HCT116 (cell line): ENCODE measurements at places on chromosomes 2 and 18.

GRCh38 chr2:223182356-223182755, 130.4 kb downstream of the KCNE4 start:
- H3K27ac ChIP-seq: no peak overlapping the region
- H3K36me3 ChIP-seq: no peaks in the 10 kb centered on the region
- no peak overlapping the region for H3K4me3 ChIP-seq
- DNase-seq: no peak
- H3K4me1 ChIP-seq: no peaks in the 10 kb centered on the region

DNA sequence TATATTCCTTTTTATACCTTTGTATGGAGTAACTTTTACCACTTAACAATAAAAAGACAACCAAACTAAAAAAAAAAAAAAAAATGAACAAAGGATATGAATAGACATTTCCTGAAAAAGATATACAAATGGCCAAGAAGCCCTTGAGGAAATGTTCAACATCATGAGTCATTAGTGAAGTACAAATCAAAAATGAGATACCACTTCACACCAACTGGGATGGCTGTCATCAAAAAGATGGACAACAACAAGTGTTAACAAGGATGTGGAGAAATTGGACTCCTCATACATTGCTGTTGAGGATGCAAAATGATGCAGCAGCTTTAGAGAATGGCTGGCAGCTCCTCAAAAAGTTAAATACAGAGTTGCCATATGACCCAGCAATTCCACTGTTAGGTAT, 22.6 kb upstream of the SCYGR2 start:
- no peaks in the 10 kb centered on the region for H3K27me3 ChIP-seq
- H3K4me3 ChIP-seq: no peak overlapping the region
- no peak overlapping the region for H3K27ac ChIP-seq
- no peak for DNase-seq
- H3K4me1 ChIP-seq: no peaks in the 10 kb centered on the region
- no peaks in the 10 kb centered on the region for H3K36me3 ChIP-seq

- no peak overlapping the region for H3K4me3 ChIP-seq
- no peak overlapping the region for H3K27ac ChIP-seq
- H3K4me1 ChIP-seq: no peaks in the 10 kb centered on the region
- H3K27me3 ChIP-seq: no peaks in the 10 kb centered on the region
- H3K36me3 ChIP-seq: no peaks in the 10 kb centered on the region
Measured at GRCh38 chr18:60022671-60023276, 123.0 kb downstream of the PMAIP1 start.

GRCh38 chr2:120747706-120748105, 12.0 kb downstream of the GLI2 start:
- no peak overlapping the region for H3K27ac ChIP-seq
- no peak for DNase-seq
- H3K36me3 ChIP-seq: no peaks in the 10 kb centered on the region
- no peak overlapping the region for H3K4me3 ChIP-seq

DNA sequence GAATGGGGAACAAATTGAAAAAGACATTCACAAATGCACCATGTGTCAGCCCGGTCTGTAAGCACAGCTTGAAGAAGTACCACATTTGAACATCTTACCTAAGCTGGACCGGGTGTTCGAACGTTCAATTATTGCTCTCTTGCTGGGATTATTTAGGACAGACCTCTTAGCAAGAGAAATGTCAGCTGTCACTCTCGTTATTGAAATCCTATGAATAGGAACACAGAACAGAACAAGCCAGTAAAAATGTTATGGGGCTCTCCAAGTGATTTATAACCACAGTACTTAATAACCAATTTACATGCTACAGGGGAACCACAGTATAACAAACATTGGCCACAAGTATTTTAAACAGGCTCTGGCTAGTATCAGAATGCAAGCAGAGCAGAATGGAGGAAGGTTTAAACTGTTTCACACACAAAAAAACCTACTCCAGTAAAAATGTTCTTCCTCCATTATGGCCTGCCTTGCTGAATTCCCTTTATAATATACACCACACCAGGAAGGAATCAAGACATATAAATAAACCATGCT, 32.5 kb upstream of the ARL5A start:
- no peak overlapping the region for H3K27ac ChIP-seq
- H3K4me1 ChIP-seq: no peaks in the 10 kb centered on the region
- no peak for DNase-seq
- H3K4me3 ChIP-seq: no peak overlapping the region
- no peaks in the 10 kb centered on the region for H3K36me3 ChIP-seq

- peaks cover 33% of the 10 kb centered on the region; the same call in 1 of the 2 replicates for H3K36me3 ChIP-seq
- DNase-seq: no peak
- H3K4me3 ChIP-seq: no peak overlapping the region
- no peaks in the 10 kb centered on the region for H3K4me1 ChIP-seq
- no peak overlapping the region for H3K27ac ChIP-seq
- no peaks in the 10 kb centered on the region for H3K27me3 ChIP-seq
Measured at GRCh38 chr2:238170386-238171071, 11.8 kb downstream of the ERFE start.

DNA sequence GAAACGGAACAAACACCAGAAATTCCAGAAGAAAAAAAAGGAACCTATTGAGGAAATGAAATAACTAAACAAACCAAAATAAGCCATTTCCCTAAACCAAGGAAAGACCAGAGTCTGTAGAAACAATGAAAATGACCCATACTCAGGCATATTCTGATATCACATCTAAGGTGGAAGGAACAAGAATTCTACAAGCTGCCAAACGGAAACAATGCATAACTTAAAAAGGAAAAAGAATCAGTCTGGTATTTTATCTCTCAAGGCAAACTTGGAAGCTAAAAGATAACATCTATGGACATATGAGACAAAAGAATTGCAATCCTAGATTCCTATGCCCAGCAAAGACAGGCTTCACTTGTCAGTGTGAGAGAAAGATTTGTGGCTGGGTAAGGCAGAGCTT, 326.2 kb downstream of the PDE11A start:
- 0 out of 2 replicates have a peak, but pooled peaks cover 3% of the 10 kb centered on the region for H3K27me3 ChIP-seq
- H3K36me3 ChIP-seq: no peaks in the 10 kb centered on the region
- H3K4me3 ChIP-seq: no peak overlapping the region

GRCh38 chr2:145845923-145846322, 1326.0 kb upstream of the ZEB2 start:
- H3K4me1 ChIP-seq: no peaks in the 10 kb centered on the region
- H3K36me3 ChIP-seq: no peaks in the 10 kb centered on the region
- no peak overlapping the region for H3K4me3 ChIP-seq
- no peak for DNase-seq
- H3K27me3 ChIP-seq: no peaks in the 10 kb centered on the region
- no peak overlapping the region for H3K27ac ChIP-seq

DNA sequence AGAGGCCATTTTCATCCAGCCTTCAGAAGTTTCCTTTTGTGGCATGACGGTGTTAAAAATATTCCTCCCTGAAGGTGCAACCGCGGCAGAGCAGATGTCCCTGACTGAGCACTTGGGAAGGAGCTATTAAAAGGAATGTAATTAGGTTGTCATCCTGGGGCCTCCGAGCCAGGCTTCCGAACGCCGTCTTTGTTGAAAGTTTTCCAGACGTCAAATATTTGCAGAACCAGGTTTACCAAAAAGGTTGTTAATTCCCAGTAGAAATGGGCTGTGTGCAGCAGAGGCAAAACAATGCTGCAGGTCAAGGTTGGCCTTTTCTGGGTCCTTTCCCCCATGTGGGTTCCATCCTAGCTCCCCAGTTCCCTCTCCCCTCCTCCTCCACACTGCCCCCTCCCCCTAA, 110.0 kb upstream of the STPG4 start:
- H3K27ac ChIP-seq: no peak overlapping the region
- H3K4me3 ChIP-seq: no peak overlapping the region
- no peaks in the 10 kb centered on the region for H3K36me3 ChIP-seq
- no peak for DNase-seq

GRCh38 chr2:190786404-190787166, 94.0 kb upstream of the GLS start:
- H3K27ac ChIP-seq: no peak overlapping the region
- H3K4me3 ChIP-seq: no peak overlapping the region
- no peaks in the 10 kb centered on the region for H3K36me3 ChIP-seq
- DNase-seq: no peak

- H3K27ac ChIP-seq: no peak overlapping the region
- H3K36me3 ChIP-seq: no peaks in the 10 kb centered on the region
- no peak overlapping the region for H3K4me3 ChIP-seq
- DNase-seq: no peak
Measured at GRCh38 chr2:37829202-37829601, 95.9 kb upstream of the RMDN2 start.

DNA sequence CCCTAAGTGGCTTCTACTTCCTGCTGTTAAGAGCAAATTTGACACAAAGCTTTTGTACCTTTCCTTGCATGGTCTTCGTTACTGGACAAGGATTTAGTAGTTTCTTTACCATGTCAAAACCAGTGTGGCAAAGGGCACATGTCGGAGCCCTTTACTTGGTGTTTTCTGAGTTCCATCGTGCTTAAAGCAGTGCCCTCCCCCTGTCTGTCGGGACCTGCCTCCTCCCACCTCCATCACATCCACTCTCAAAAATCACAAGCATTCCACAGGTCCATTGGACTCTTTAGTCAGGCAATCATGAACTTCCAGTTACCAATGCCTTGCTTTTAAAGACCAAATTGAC, 763 bp downstream of the CCDC141 start:
- H3K36me3 ChIP-seq: no peaks in the 10 kb centered on the region
- H3K27ac ChIP-seq: no peak overlapping the region
- H3K4me1 ChIP-seq: no peaks in the 10 kb centered on the region
- no peak for DNase-seq
- H3K4me3 ChIP-seq: no peak overlapping the region
